EL (cell line): ENCODE measurements at places on chromosomes 12 and 14.

GRCh38 chr12:24791622-24792021, 157.3 kb downstream of the BCAT1 start:
- DNase-seq, result no peak

GRCh38 chr12:40969796-40970195, 218.3 kb upstream of the PDZRN4 start:
- DNase-seq, result no peak

DNA sequence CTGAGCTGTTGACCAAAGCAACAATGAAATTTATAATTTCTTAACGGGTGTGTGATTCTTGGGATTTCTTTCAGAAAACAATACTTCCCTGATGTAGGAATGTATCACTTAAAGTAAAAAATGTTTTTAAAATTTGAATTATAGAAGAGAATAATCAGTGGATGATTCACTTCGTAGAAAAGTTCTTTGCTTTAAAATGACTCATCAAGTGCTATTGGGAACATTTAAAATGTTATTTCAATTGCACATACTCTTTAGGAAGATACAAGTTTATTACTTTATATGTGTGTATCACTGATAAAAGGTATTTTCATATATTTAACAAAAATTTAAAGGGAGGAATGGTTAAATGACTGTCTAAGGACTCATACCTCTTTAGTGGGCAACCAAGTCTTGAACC, 155.3 kb downstream of the PDE3A start:
- DNase-seq, result peak; percentile 31

DNA sequence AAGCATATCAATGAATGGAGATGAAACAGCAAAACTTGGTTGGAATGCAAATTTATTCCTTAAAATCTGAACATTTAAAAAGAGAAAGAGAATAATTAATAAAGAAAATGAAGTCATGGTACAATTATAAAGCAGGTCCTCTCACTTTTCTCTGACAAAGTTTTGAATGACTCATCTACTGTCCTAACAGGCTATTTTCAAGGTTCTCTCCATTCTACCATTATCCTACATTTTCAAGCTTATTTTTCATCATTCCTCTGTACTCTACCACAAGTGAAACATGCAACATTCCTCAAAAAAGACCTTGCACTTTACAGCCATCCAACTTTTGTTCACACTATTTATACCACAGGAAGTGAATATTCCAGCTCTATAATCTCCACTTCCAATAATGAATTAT, 36.9 kb upstream of the AP4S1 start:
- DNase-seq, result peak; percentile 25

GRCh38 chr12:62668782-62669181, 202.2 kb downstream of the MON2 start:
- no peak for DNase-seq

DNA sequence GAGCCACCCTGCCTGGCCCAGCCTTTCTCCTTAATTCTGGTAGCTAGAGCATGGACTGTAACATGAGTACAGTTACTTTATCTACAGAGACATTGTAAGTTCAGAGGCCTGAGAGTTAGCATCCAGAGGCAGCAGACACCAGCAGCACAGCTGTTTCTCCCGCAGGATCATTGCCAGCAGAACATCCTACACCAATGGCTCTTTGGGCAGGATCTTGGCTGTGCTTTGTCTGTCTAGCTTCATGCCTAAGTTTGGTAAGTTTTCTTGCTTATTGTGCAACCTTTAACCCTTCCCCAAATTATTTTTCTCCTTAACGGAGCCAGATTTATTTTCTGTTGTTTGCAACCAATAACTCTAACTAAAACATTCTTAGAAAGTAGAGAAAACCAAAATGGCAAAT, 21.6 kb downstream of the C12orf71 start:
- no peak for DNase-seq

DNA sequence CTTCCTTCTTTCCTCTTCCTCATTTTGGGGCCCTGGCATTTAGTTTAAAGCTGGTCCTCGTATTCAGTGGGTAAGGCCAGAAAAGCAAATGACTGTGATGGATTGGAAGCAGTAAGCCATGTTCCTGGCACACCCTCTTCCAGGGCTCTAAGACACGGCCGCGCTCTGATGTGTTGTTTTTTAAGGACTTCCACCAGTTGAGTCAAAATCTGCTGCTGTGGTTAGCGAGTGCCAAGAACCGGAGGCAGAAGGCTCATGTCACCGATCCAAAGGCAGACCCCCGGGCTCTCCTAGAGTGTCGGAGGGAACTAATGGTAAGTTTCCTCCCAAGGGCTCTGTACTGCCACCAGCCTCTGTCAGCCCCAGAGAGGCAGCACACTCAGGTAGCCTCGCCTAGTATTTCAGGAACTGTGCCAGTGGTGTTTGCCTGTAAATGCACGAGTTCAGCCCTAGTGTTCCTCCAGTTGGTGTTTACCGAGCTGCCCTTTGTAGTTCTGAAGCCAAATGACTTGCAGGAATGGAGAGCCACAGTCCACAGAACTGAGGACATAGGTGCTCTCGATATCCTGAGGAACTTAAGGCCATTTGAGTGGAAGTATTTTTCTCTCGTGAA, 72.7 kb downstream of the ESR2 start:
- DNase-seq, result no peak

- DNase-seq, result no peak
Observed at GRCh38 chr12:11707535-11707934, 58.1 kb downstream of the ETV6 start.

DNA sequence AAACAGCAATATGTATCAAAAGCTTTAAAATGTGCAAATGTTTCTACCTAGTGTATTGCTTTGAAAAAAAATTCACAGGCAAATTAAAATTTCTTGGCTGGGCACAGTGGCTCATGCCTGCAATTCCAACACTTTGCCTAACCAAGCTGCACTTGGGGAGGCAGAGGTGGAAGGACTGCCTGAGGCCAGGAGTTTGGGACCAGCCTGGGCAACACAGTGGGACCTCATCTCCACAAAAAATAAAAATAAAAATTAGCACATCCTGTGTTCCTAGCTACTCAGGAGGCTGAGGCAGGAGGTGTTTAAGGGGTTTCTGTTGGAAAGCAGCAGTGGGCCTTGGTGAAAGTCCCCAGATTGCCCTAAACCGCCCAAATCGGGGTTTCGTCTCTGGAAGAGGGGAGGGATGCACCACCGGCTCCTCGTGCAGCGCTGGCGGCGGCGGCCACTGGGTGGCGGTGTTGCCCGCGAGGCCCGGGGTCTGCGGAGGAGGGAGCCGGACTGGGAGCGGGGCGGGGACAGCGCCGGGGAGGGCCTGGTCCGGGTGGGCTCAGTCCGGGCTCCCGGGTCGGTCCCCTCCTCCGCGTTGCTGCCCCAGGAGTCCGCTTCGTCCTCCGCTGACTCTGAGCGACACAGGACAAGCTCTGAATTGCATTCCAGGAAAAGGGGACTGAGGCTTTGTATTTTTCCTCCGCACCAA, 265.6 kb downstream of the AACS start:
- peak; percentile 30 for DNase-seq

- DNase-seq, result no peak
Observed at GRCh38 chr12:99453836-99454538, 193.6 kb upstream of the GARIN6 start.

DNA sequence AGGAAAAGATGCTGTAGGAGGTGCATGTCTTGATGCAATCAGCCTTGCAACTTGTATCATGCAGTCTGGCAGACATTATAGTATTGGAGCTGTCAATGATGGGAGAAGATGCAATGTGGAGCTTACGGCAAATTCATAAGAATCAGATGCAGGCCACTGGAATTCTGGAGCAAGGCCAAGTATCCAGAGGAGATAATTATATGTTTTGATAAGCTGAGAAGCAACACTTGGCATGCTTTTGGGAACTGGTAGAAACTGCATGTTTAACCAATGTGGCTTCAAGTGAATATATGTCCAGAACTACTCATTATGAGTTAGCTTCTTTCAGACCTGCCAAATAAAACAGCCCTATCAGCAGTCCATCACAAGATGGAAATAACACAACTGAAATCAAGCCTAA, 249.1 kb upstream of the PPFIA2 start:
- DNase-seq, result no peak

GRCh38 chr14:41957459-41957858, 350.8 kb downstream of the LRFN5 start:
- DNase-seq, result no peak

GRCh38 chr14:22929961-22930364, 787 bp upstream of the PRMT5 start:
- DNase-seq, result no peak

- no peak for DNase-seq
Observed at GRCh38 chr12:79559591-79559990, 131.2 kb downstream of the PAWR start.

GRCh38 chr12:25875661-25876060, 82.8 kb upstream of the RASSF8 start:
- no peak for DNase-seq

DNA sequence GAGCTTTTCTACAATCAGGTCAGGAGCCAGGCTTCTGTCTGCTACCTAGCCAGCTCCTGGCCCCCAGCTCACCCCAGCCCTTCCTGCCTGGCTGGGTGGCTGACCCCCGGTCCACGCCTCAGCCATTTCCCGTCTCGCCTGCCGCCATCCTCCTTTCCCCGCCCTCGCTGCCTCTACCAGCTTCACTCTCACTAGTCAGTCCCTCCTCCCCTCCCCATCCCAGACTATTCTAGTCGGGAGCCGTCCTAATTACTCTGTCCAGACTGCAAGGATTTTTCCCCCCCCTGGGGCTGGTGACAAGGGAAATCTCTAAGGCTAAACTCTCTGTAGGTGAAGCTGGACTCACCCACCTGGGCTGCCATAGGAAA, 825 bp downstream of the DHH start:
- no peak for DNase-seq

GRCh38 chr14:98198385-98198784, 1073.6 kb downstream of the BCL11B start:
- DNase-seq, result no peak

- peak; percentile 42 for DNase-seq
Observed at GRCh38 chr14:77133720-77134338, 7.8 kb downstream of the ZDHHC22 start.

GRCh38 chr12:93563807-93564538, 8.5 kb upstream of the SOCS2 start:
- peak; percentile 19 for DNase-seq

- no peak for DNase-seq
Observed at GRCh38 chr14:29738056-29738455, 189.6 kb downstream of the PRKD1 start.

DNA sequence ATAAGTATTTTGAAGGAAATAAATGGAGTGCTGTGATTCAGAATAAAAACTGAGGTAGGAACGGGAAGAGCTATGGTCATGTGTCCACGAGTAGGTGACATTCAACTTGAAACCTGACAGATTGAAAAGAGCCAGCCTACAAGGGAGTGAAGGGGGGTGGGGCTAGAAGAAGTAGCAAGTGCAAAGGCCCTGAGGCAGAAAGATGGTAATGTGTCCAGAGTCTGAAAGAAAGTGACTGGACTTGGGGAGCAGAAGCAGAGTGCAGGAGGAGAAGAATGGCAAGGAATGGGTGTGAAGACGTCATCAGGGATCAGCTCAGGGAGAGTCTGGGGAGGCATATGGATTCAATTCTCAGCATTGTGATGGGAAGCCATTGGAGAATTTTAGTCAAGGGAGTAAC, 13.7 kb downstream of the PLXNC1 start:
- no peak for DNase-seq

- DNase-seq, result no peak
Observed at GRCh38 chr14:22560662-22561365, 28.2 kb downstream of the DAD1 start.

- peak; percentile 86 for DNase-seq
Observed at GRCh38 chr14:73238424-73238852, 1.1 kb downstream of the PAPLN start.

DNA sequence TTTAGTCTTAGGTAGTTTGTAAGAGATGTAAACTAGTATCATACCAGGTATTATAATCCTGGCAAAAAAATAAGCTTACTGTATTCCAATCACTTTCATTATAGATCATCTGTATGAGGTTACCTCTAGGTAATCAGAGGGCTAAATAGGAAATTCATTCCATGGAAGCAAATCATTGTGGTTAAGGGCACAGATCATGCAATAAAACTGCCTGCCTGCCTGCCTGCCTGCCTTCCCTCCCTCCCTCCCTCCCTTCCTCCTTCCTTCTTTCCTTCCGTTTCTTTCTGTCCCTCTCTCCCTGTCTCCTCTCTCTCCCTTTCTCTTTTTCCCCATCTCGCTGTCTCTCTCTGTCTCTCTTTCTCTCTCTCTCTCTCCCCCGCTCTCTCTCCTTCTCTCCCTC, 3.2 kb upstream of the CLEC9A start:
- DNase-seq, result peak; percentile 67

DNA sequence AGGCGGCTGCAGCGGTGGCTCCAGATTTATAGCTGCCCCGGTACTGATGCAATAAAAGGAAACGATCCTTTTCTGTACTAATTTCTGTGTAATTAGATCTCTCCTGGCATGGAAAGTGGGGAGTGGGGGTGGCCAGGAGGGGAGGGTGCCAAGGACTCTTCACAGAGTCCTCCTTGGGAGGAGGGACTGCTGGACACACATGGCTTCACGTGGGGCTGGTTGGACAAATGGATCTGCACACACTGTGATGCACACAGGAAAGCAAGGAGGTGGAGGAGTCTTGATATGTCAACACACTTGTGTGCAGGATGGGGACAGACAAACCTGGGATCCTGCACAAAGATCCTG, 23.8 kb upstream of the ATP5MC2 start:
- DNase-seq, result no peak

DNA sequence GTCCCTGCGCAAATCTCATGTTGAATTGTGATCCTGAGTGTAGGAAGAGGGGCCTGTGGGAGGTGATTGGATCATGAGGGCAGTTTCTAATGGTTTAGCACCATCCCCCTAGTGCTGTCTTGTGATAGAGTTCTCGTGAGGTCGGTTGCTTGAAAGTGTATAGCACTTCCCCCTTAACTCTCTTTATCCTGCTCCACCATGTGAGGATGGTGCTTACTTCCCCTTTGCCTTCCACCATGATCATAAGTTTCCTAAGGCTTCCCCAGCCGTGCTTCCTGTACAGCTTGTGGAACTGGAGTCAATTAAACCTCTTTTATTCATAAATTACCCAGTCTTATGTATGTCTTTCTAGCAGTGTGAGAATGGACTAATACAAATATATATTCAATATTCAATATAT, 303.7 kb upstream of the SEL1L start:
- DNase-seq, result no peak

DNA sequence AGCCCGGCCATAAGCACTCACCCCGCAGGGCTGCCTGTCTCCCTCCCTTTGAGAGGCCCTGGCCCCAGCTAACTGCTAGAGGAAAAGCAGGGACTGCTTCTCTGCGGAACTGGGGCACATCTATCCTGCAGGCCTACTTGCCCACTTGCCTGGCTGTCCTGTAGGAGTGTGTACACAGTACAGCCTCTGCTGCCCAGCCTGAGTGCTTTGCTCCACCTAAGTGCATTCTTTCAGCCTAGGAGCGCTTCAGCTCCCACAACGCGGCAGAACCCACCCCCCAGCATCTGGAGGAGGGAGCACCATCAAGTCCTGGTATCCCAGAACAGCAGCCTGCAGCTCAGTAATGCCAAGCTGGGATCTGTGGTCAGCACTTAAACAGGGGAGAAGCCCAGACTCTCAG, 79.9 kb upstream of the CD163 start:
- DNase-seq, result no peak

GRCh38 chr12:94649349-94650142, 811 bp downstream of the TMCC3 start:
- DNase-seq, result peak; percentile 20
